ENCODE measurements at places on chromosomes 7 and 10. TPM values are rescaled to one million over a fixed set of nuclear protein-coding genes. Genes with fewer than 3 reads are reported as not detected.

The ENKUR gene
- not detected for total RNA-seq

GRCh38 chr10:132297526-132297925 is 10.2 kb downstream of the STK32C start:
- H3K4me1 ChIP-seq = peaks cover 5% of the 10 kb centered on the region
- no peak overlapping the region for H3K27ac ChIP-seq
- no peaks in the 10 kb centered on the region for H3K27me3 ChIP-seq
- H3K36me3 ChIP-seq = no peaks in the 10 kb centered on the region

The SPDYE1 gene
- total RNA-seq = not detected

- H3K4me1 ChIP-seq = peaks cover 13% of the 10 kb centered on the region
- no peak overlapping the region for H3K4me3 ChIP-seq
- H3K27ac ChIP-seq = no peak overlapping the region
- DNase-seq = no peak
Measured at GRCh38 chr10:124152139-124153022, 59.0 kb upstream of the CHST15 start.

The ABCB1 gene
- 1.4 TPM for total RNA-seq

- H3K27ac ChIP-seq = no peak overlapping the region
- H3K27me3 ChIP-seq = peaks cover 56% of the 10 kb centered on the region
- H3K4me1 ChIP-seq = no peaks in the 10 kb centered on the region
- H3K4me3 ChIP-seq = no peak overlapping the region
Measured at GRCh38 chr10:93604146-93604545, 3.1 kb upstream of the RBP4 start.

DNA sequence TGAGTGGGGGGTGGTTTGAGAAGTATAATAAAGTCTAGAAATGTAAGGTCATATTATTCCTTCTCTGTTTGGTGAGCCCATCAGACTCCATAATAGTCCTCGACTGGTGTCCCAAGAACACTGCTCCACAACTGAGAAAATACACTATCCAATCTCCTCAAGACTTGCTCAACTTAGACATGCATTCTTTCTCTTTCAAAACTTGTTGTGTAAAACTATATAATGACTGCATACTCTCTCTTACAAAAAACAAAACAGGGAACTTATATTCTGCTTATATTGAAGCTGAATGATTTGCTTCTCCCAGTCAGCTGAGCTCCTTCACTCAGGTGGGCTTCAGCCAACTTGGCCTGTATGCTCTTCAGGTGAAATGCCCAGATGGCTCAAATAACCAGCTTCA is 204.7 kb downstream of the ZNF365 start:
- no peak overlapping the region for H3K4me3 ChIP-seq
- no peak overlapping the region for H3K27ac ChIP-seq
- no peak for DNase-seq

DNA sequence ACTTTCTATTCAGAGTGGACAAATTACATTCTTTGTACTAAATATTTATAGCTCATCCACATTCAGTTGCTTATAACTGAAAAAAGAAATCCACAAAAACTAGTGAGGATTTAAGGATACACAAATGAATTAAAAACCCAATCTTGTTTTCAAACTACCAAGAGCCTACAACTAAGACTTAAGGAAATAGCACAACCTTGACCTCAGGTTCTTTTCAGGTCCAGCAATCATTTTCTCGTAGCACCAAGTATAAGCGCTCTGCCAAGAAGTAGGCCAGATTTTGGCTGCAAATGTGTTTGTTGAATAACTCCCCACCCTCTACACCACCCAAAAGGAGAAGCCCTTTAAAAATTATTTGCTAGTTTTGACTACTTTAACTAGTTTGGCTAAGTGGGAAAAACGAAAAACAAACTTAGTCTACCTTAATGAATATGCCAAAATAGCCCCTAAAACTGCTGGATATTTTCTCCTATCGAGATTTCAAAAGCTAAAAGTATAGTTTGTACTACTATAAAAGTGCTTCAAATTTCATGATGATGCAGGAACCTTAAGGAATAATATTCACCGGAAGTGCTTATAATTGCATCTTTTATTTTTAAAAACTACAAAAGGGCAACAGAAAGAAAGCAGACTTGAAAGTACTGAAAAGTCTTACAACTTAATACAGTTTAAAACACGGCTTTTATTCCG is 2.7 kb upstream of the KMT2E start:
- peak overlapping the region; percentile 100 for H3K27ac ChIP-seq
- peaks cover 41% of the 10 kb centered on the region for H3K4me1 ChIP-seq
- H3K4me3 ChIP-seq = peak overlapping the region; percentile 99
- peaks cover 70% of the 10 kb centered on the region for H3K36me3 ChIP-seq

GRCh38 chr10:31602541-31603234 is 283.7 kb downstream of the ZEB1 start:
- no peaks in the 10 kb centered on the region for H3K36me3 ChIP-seq
- DNase-seq = no peak
- peaks cover 26% of the 10 kb centered on the region for H3K4me1 ChIP-seq
- H3K4me3 ChIP-seq = peak overlapping the region; percentile 88
- peaks cover 1% of the 10 kb centered on the region for H3K27me3 ChIP-seq

GRCh38 chr10:80542652-80543318 is 5.1 kb downstream of the SH2D4B start:
- peaks cover 18% of the 10 kb centered on the region for H3K27me3 ChIP-seq
- H3K27ac ChIP-seq = no peak overlapping the region
- DNase-seq = peak; percentile 49
- H3K4me1 ChIP-seq = peaks cover 18% of the 10 kb centered on the region

The MYOZ1 gene
- total RNA-seq = not detected

DNA sequence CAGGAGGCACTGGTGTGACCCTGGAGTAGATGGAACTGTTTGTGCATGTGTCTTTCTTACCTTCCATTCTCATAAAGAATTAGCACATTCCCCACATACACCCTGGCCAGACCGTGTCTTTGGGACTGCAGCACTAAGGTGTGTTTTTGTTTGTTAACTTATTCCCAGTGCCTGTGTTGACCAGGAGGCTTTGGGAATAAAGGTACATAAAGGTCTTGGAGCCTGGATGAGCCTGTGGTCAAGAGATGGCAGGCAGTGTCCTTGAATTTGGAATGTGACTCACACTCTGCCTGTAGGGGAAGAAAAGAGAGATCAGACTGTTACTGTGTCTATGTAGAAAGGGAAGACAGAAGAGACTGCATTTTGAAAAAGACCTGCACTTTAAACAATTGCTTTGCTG is 137.6 kb downstream of the LYZL1 start:
- no peaks in the 10 kb centered on the region for H3K27me3 ChIP-seq
- no peak overlapping the region for H3K4me3 ChIP-seq
- H3K27ac ChIP-seq = no peak overlapping the region
- DNase-seq = no peak

GRCh38 chr7:127891144-127891543 is 140.1 kb downstream of the LRRC4 start:
- H3K4me3 ChIP-seq = no peak overlapping the region
- H3K36me3 ChIP-seq = peaks cover 55% of the 10 kb centered on the region
- no peak overlapping the region for H3K27ac ChIP-seq
- H3K4me1 ChIP-seq = peaks cover 8% of the 10 kb centered on the region

GRCh38 chr7:151405588-151405987 is 4.2 kb downstream of the WDR86 start:
- peaks cover 21% of the 10 kb centered on the region for H3K27me3 ChIP-seq
- DNase-seq = no peak
- no peaks in the 10 kb centered on the region for H3K36me3 ChIP-seq
- no peak overlapping the region for H3K4me3 ChIP-seq

DNA sequence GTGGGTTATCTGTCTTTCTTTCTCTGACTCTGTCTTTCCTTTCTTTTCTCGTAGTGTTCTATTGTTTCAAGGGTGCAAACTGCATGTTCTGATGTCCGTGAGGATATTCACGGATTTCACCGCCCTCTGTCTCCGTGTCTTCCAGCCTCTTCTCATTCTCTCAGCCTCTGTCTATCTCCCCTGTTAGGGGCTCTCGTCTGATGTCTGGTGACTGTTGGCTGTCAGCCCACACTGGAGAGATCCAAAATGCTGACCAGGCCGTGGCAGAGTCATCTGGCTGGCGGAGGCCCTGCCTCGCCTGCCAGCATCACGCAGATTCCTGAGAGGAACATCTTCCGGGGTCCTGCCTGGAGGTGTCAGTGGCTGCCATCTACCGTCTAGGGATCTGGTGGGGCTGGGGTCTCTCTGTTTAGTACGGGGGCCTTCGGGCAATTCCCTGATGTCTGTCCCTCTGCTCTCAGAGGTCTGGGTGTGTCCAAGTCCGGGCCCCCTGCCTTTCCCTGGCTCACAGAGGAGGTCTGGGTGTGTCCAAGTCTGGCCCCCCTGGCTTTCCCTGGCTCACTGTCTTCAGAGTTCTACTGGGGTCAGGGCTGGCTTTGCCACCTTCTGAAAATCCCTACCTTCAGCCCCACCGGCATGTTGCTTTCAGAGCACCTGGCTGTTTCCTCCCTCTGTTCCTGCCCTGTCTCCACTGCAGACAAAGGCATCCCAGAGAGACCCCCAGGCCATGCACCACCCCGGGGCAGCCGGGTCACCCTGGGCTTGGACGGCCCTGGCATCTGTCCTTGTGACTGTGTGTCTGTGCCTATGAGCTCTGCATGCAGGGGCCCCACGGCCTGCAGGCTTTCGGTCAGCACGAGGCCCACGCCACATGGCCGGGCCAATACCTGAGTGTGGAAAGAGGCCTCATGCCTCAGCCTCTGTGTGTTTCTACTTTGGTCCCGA is 14.0 kb upstream of the SCART1 start:
- no peak overlapping the region for H3K27ac ChIP-seq
- no peak overlapping the region for H3K4me3 ChIP-seq
- peaks cover 9% of the 10 kb centered on the region for H3K27me3 ChIP-seq
- H3K4me1 ChIP-seq = peaks cover 14% of the 10 kb centered on the region
- DNase-seq = no peak

DNA sequence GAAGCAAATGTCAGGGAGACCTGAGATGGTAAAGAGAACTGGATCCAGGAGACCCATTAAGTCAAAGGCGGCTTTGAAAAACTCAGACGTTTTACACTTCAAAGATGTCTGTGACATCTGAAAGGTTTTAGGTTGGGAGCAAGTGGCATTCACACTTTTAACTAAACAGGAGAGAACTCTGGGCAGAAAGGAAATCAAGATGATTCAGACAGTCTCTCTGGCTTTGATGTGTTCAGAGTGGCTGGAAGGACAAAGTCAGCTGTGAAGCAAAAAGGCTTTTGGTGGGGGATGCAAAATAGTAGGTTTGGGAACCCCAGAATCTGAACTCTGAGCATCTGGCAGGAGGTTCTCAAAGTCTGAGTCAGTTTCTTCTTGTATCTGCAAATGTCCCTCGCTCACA is 66.6 kb downstream of the PRKCQ start:
- H3K4me3 ChIP-seq = peak overlapping the region; percentile 75
- H3K27me3 ChIP-seq = no peaks in the 10 kb centered on the region
- peaks cover 61% of the 10 kb centered on the region for H3K4me1 ChIP-seq
- DNase-seq = peak; percentile 78
- H3K27ac ChIP-seq = peak overlapping the region; percentile 91
- H3K36me3 ChIP-seq = peaks cover 71% of the 10 kb centered on the region

DNA sequence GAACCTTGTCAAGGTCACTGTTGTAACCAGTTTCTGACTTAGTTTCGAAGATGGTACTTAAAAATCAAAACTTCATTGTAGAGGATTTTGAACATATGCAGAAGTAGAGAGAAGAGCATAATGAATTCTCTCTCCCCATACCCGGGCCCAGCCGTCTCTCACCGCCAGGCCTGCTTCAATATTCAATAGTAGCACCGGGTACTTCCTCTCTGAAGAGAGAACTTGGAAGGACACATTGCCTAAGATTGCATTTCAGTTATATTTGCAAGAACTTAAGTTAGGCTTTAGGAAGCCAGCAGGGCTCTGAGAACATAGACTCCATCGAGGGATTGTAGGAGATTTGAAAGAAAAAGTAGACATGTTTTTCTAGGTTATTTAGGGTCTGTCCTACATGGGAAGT is 19.1 kb downstream of the LMTK2 start:
- no peak for DNase-seq
- H3K36me3 ChIP-seq = peaks cover 4% of the 10 kb centered on the region
- H3K27ac ChIP-seq = no peak overlapping the region
- H3K4me1 ChIP-seq = peaks cover 3% of the 10 kb centered on the region
- no peak overlapping the region for H3K4me3 ChIP-seq

- no peak overlapping the region for H3K4me3 ChIP-seq
- no peaks in the 10 kb centered on the region for H3K4me1 ChIP-seq
- H3K27ac ChIP-seq = no peak overlapping the region
Measured at GRCh38 chr7:68288144-68288593, 1291.5 kb downstream of the TYW1 start.

- H3K36me3 ChIP-seq = no peaks in the 10 kb centered on the region
- peaks cover 14% of the 10 kb centered on the region for H3K4me1 ChIP-seq
- H3K27ac ChIP-seq = peak overlapping the region; percentile 48
- H3K27me3 ChIP-seq = peaks cover 11% of the 10 kb centered on the region
Measured at GRCh38 chr10:44993226-44993921, 7.3 kb upstream of the ZNF22 start.

GRCh38 chr10:71580926-71581325 is 138.7 kb downstream of the C10orf105 start:
- H3K4me1 ChIP-seq = no peaks in the 10 kb centered on the region
- no peak overlapping the region for H3K27ac ChIP-seq
- no peak for DNase-seq
- no peaks in the 10 kb centered on the region for H3K36me3 ChIP-seq
